ENCODE measurements at places on chromosomes 6 and 20. TPM values are rescaled to one million over a fixed set of nuclear protein-coding genes. Genes with fewer than 3 reads are reported as not detected.

DNA sequence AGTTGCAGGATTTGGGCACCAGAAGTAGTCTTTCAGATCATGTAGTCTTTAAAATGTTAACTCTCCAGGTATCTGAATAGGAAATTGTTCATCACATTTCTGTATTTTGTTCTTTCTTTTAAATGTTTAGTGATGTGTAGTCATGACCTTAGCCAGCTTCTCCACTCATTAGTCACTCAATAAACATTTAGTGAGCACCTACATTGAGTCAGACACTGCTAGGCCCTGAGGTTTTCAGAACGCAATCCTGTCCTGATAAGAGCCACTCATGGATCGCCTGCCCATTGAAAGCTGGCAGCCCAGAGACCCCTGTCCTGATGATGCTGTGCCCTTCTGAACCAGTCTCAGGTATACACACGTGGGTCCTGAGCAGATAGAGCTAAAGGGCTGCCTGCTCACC is 163.4 kb upstream of the HEY2 start:
- DNase-seq: no peak

DNA sequence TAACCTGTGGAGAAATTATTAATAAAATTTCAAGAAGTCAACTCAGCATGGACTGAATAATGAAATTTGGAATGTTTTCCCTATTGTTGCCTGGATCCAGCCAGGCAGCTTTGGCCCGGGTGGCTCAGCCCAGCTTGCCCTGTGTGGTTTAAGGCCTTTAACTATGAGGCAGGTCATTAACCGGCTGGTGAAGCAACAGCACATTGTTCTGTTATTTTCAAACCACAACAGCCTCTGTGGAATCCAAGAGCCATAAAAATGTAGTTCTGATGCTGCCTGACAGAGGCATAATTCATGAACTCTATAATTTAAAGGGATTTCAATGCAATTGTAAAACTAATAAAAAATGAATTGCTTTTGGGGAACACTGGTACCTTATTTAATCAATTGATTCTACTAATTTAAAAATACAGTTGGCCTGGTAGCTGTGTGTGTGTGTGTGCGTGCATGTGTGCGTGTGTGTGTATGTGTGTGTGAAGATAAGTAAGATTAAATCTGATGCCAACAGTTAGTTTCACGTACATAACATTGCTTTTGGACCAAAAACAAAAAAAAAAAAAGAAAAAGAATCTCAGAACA is 117.7 kb downstream of the RPS12 start:
- DNase-seq: no peak

GRCh38 chr6:27839626-27840475 is 72.3 kb downstream of the OR2B2 start:
- DNase-seq: no peak

Gene HLA-DMB
- total RNA-seq: 9.9 TPM

Data from esophagus muscularis mucosa (tissue), 4 donors.